Natural killer cell treated with Interleukin-12 subunit alpha and Interleukin-12 subunit beta and Interleukin-15 and Interleukin-18, amount 100 ng/mL, for 72 hours (primary cell): ENCODE measurements at places on chromosomes 7 and 10. TPM values are rescaled to one million over a fixed set of nuclear protein-coding genes. Genes with fewer than 3 reads are reported as not detected.
A peak's percentile ranks its signal among the peaks of the same experiment; 100 is the strongest.

The TMEM229A gene
- total RNA-seq, result not detected

The SDK1 gene
- 0.20 TPM for total RNA-seq

The MACC1 gene
- 5.5 TPM for total RNA-seq

The UBTD1 gene
- total RNA-seq, result 5.6 TPM

The HYAL4 gene
- total RNA-seq, result not detected

The ELN gene
- total RNA-seq, result not detected

GRCh38 chr10:86155054-86155921 is 211.3 kb downstream of the GRID1 start:
- no peak overlapping the region for H3K4me3 ChIP-seq
- no peaks in the 10 kb centered on the region for H3K4me1 ChIP-seq
- no peaks in the 10 kb centered on the region for H3K36me3 ChIP-seq
- no peak overlapping the region for H3K27ac ChIP-seq
- peaks cover 2% of the 10 kb centered on the region for H3K27me3 ChIP-seq
- no peak for DNase-seq

DNA sequence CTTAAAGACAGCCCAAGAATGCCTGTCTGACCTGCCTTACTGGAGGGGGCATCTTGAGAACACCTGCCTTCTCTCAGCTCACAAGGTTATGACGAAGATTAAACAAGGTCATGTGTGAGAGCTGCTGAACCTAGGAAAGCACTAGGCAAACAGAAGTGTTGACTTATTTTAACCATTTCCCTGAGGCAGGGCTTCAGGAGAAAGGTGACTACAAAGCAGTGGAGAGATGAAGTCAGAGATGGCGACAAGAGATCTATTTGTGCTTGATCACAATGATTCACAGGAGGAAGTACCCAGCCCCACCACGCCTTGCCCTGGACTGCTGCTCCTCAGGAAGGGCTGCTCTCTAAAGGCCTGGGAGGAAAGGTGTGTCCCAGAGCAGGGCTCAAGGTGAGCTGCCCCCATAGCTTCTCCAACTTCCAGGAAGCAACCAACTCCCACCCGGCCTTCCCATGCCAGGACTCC is 27.8 kb downstream of the STN1 start:
- H3K36me3 ChIP-seq, result no peaks in the 10 kb centered on the region
- no peak overlapping the region for H3K4me3 ChIP-seq
- peak overlapping the region; percentile 64 for H3K27ac ChIP-seq
- no peaks in the 10 kb centered on the region for H3K27me3 ChIP-seq

DNA sequence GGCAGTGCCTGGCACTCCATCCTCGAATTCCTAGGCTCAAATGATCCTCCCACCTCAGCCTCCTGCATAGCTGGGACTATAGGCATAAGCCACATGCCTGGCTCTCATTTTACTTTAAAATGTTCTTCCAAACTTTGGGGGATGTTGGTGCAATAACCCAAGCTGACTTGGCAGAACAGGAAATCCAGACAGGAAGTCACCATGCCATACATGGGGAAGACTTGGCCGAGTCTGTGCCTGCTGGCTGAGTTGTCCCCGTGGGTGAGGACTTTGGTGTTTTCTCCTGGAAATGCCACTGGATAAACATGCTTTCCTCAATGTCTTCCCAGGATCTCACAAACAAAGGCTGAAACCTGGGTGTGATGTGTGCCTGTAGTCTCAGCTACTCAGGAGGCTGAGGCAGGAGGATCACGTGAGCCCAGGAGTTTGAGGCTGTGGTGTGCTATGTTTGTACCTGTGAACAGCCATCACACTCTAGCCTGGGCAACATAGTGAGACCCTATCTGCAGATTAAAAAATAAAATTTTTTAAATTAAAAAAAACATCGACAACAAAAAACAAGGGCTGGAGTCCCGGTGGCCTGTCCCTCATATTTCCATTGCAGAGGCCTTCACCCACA is 19.8 kb downstream of the HKDC1 start:
- H3K27me3 ChIP-seq, result no peaks in the 10 kb centered on the region
- no peaks in the 10 kb centered on the region for H3K36me3 ChIP-seq
- H3K4me3 ChIP-seq, result no peak overlapping the region
- DNase-seq, result no peak
- no peak overlapping the region for H3K27ac ChIP-seq
- peaks cover 4% of the 10 kb centered on the region for H3K4me1 ChIP-seq

- H3K36me3 ChIP-seq, result peaks cover 5% of the 10 kb centered on the region
- H3K27ac ChIP-seq, result peak overlapping the region; percentile 42
- H3K4me1 ChIP-seq, result peaks cover 33% of the 10 kb centered on the region
- H3K27me3 ChIP-seq, result no peaks in the 10 kb centered on the region
- no peak for DNase-seq
Observed at GRCh38 chr10:75165684-75166622, 44.6 kb upstream of the VDAC2 start.

DNA sequence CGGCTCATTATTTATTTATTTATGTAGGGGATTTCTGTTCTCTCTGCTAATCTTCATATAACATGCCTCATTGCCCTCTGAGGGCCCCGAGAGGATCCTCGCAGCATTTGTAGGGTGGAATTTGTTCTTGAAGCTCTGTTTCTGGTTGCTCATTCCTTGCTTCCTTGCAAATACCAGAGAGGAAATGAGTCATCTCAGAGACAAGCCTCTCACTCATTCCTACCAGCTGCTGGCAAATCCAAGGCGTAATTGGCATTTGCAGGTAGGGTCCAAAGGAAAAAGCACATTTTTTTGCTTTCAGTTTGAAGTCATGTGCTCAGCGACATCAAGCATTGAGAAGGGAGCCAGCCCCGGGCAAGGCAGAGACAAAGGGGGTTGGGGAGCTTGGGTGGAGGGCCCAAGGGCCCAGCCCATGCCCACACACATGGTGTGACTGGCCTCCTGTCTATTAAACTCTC is 501.6 kb downstream of the GALNT17 start:
- DNase-seq, result no peak
- no peaks in the 10 kb centered on the region for H3K27me3 ChIP-seq
- no peaks in the 10 kb centered on the region for H3K36me3 ChIP-seq
- no peaks in the 10 kb centered on the region for H3K4me1 ChIP-seq
- no peak overlapping the region for H3K27ac ChIP-seq

DNA sequence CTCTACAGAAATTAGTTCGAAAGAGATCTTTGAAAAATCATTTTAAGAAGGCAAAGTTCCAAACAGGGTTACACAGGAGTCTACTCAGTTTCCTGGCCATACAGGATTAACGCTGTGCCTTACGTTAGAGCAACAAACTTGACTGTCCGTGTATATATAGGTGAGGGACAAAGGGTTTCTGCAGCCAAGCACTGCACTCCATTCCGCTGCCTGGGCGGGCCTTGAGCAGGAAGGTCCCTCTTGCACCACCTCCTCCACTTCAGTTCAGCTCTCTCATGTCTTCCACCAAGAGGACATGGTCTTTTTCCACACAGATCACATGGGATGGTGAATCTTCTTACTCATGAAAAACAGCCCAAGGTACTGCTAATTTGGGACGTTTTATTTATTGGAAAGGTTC is 43.2 kb downstream of the MCMBP start:
- no peaks in the 10 kb centered on the region for H3K27me3 ChIP-seq
- H3K27ac ChIP-seq, result no peak overlapping the region
- H3K36me3 ChIP-seq, result peaks cover 49% of the 10 kb centered on the region
- DNase-seq, result no peak
- no peak overlapping the region for H3K4me3 ChIP-seq

DNA sequence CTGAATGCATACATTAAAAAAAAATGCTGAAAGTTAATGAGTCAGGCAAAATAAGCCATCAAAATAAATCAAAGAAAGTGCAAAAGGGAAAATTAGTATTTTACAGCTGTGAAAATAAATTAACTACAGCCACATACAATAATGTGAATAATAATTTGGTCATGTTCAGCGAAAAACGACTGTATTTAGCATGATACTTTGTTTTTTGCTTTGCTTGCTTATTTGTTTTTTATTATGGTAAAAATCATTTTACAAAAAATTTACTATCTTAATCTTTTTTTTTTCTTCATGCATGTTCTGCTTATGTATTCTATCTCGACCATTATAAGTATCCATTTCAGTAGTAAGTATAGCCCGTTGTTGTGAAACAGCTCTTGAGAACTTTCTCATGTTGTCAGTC is 77.1 kb downstream of the RAB18 start:
- DNase-seq, result no peak
- H3K27me3 ChIP-seq, result peaks cover 3% of the 10 kb centered on the region
- H3K36me3 ChIP-seq, result no peaks in the 10 kb centered on the region
- no peaks in the 10 kb centered on the region for H3K4me1 ChIP-seq

GRCh38 chr10:5556576-5556975 is 31.8 kb downstream of the CALML3 start:
- H3K4me1 ChIP-seq, result peaks cover 11% of the 10 kb centered on the region
- H3K36me3 ChIP-seq, result no peaks in the 10 kb centered on the region
- no peak overlapping the region for H3K27ac ChIP-seq
- H3K27me3 ChIP-seq, result peaks cover 16% of the 10 kb centered on the region

DNA sequence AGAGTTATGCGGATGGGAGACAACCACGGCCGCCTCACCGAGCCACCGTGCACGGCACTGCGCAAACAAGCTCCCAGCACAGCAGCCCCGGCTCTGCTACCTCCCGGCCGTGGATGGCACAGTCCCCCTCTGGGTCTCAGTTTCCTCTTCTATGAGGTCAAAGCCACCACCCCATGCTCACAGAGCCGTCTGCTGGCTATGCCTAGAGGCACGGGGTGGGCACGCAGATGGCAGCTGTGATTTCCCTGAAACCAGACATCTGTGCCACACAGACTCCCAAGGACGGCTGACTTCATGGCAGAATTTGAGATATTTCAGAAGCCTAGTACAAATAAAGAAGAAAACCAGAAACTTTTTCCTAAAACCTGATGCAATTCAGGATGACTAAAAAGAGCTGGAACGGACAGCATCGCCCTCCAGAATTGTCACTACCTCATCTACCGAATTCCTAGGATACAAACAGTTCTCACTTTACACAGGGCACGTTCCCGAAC is 73.2 kb downstream of the AMZ1 start:
- no peak for DNase-seq
- peaks cover 39% of the 10 kb centered on the region for H3K4me1 ChIP-seq
- peaks cover 4% of the 10 kb centered on the region for H3K36me3 ChIP-seq
- no peak overlapping the region for H3K27ac ChIP-seq

DNA sequence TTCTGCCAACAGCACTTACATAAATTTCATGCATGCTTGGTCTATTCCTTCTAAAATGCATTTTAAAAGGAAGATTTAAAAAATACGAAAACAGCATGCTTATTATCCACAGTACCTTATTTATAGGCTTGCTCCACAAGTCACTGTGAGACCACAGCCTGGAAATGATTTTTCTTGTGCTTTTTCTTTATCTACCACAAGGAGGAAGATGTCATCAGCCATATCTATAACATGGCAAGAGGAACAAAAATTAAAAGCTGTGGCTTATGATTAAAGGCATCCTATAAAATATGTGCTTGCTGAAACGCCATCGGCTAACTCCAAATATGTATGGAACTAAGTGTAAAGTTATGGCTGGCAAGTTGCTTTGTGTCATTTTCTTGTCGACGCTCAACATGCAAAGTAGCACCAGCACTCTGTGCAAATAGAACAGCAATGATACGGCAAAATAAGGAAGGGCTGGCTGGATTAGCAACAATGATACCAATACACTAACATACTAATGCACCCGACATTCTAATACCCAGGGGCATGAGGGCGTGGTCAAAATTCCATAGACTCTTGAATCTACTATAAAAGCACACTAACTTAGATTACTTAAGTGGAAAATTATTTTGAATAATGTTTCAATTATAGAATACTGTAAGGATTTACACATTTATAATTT is 41.2 kb upstream of the AKR1E2 start:
- H3K27me3 ChIP-seq, result peaks cover 23% of the 10 kb centered on the region
- DNase-seq, result no peak
- no peak overlapping the region for H3K4me3 ChIP-seq
- H3K4me1 ChIP-seq, result no peaks in the 10 kb centered on the region

GRCh38 chr7:45446195-45446944 is 127.8 kb upstream of the ADCY1 start:
- peaks cover 5% of the 10 kb centered on the region for H3K27me3 ChIP-seq
- H3K27ac ChIP-seq, result no peak overlapping the region
- H3K36me3 ChIP-seq, result no peaks in the 10 kb centered on the region
- H3K4me1 ChIP-seq, result no peaks in the 10 kb centered on the region
- H3K4me3 ChIP-seq, result no peak overlapping the region
- no peak for DNase-seq

DNA sequence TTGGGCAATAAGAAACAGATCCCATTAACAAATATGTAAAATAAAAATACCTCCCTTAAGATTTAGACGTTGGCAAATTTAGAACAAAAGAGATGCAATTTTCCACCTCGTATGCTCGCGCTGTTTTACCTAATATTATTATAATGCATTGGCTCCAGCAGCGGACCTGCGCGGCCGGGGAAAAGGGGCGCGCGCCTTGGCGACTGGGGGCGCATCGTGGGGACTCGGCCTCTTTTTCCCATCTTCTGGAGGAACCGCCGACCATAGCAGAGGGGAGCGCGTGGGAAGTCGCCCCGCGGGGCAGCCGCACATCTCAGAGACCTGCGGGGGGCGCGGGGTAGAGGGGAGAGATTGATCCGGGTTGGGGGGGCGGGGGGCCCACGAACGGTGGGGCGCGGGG is 139.4 kb upstream of the MKI67 start:
- no peak overlapping the region for H3K4me3 ChIP-seq
- no peaks in the 10 kb centered on the region for H3K4me1 ChIP-seq
- no peak for DNase-seq
- no peaks in the 10 kb centered on the region for H3K36me3 ChIP-seq

GRCh38 chr7:43021431-43021830 is 89.3 kb downstream of the MRPL32 start:
- no peak for DNase-seq
- H3K4me3 ChIP-seq, result no peak overlapping the region
- H3K36me3 ChIP-seq, result no peaks in the 10 kb centered on the region
- peaks cover 12% of the 10 kb centered on the region for H3K27me3 ChIP-seq

DNA sequence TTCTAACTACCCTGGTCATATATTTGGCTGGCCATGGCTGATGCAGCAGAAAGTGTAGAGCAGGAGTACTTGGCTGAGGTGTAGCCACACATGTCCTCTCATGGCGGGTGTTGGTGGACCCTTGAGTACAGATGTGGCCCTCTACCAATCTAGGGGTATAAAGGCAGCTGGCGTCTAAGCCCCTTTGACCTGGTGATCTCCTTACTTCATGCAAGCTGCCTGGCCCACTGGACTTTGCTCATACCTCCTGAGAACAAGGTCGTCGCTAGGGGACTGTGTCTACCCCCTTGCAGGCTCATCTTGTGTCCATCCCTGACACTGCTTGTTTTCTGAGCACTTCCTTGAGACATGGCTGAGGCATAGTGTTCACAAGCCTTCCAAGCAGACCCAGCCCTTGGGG is 287.8 kb downstream of the RPS24 start:
- H3K4me1 ChIP-seq, result peaks cover 14% of the 10 kb centered on the region
- H3K36me3 ChIP-seq, result peaks cover 14% of the 10 kb centered on the region
- peaks cover 12% of the 10 kb centered on the region for H3K27me3 ChIP-seq
- DNase-seq, result no peak

DNA sequence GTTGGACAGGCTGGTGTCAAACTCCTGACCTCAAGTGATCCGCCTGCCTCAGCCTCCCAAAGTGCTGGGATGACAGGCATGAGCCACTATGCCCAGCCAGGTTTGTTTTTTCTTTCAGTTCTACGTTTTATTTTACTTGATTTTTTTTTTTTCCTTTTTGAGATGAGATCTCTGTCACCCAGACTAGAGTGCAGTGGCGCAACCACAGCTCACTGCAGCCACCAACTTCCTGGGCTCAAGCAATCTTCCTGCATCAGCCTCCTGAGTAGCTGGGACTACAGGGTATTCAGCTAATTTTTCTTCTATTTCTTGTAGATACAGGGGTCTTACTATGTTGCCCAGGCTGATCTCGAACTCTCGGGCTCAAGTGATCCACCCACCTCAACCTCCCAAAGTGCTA is 24.3 kb downstream of the GDI2 start:
- H3K27ac ChIP-seq, result peak overlapping the region; percentile 73
- peaks cover 15% of the 10 kb centered on the region for H3K4me1 ChIP-seq
- DNase-seq, result no peak
- no peaks in the 10 kb centered on the region for H3K27me3 ChIP-seq
- no peak overlapping the region for H3K4me3 ChIP-seq
- H3K36me3 ChIP-seq, result peaks cover 38% of the 10 kb centered on the region
